A549 treated with Mapracorat at 1 μM for 4 hours (cell line): ENCODE measurements at places on chromosomes 1 and 21. TPM values are rescaled to one million over a fixed set of nuclear protein-coding genes. Genes with fewer than 3 reads are reported as not detected.

The CFHR1 gene
- total RNA-seq = 0.15 to 0.23 TPM in 2 of 5 replicates, not detected in the others

The NBPF10 gene
- 0.75 to 0.98 TPM (median 0.95 TPM) in 5 replicates for total RNA-seq

The PGLYRP3 gene
- total RNA-seq = not detected in 5 replicates

The CFHR2 gene
- total RNA-seq = not detected in 5 replicates

The PLA2G2D gene
- total RNA-seq = not detected in 5 replicates

The C8A gene
- not detected in 5 replicates for total RNA-seq

The DMRTA2 gene
- total RNA-seq = 0.10 to 0.26 TPM (median 0.22 TPM) in 5 replicates

The THEM5 gene
- not detected in 5 replicates for total RNA-seq

The CFAP107 gene
- not detected in 5 replicates for total RNA-seq

The TMEM125 gene
- not detected in 5 replicates for total RNA-seq

The AIM2 gene
- total RNA-seq = not detected in 5 replicates

The C1orf74 gene
- 1.4 to 1.8 TPM (median 1.4 TPM) in 5 replicates for total RNA-seq

The SFT2D2 gene
- 13.0 to 17.3 TPM (median 13.7 TPM) in 5 replicates for total RNA-seq

The GORAB gene
- total RNA-seq = 5.8 to 7.7 TPM (median 6.4 TPM) in 5 replicates

The ELAPOR1 gene
- 0.34 to 0.63 TPM (median 0.55 TPM) in 5 replicates for total RNA-seq

The LSM10 gene
- total RNA-seq = 40.4 to 47.1 TPM (median 43.0 TPM) in 5 replicates
